Activated CD8-positive, alpha-beta memory T cell treated with anti-CD3 and anti-CD28 coated beads, Interleukin-2, amount 10 ng/mL, durations not matched to agents 7 days and 5 days (primary cell): ENCODE measurements at places on chromosomes 6 and 20. TPM values are rescaled to one million over a fixed set of nuclear protein-coding genes. Genes with fewer than 3 reads are reported as not detected.

DNA sequence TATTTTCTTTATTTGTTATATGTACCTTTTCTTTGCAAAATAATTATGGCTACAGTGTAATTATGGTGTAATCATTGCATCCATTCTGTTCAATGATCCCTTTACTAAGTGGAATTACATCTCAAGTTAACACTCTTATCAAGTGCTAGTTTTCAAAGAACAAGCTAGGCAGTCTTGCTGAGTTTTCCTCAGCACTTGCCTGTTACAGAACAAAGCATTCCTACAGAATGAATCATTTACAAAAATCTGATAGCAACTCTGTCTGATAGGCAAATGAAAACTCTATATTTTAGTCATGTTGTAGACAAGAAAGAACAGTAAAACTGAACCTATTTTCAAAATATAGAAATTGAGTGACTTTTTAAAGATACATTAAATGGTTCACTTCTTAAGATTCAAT, 109.8 kb upstream of the POU3F2 start:
- H3K27ac ChIP-seq, result no peak overlapping the region
- no peaks in the 10 kb centered on the region for H3K4me1 ChIP-seq
- DNase-seq, result no peak
- H3K36me3 ChIP-seq, result no peaks in the 10 kb centered on the region
- no peak overlapping the region for H3K4me3 ChIP-seq

GRCh38 chr20:32289661-32290431, 12.4 kb downstream of the KIF3B start:
- no peak overlapping the region for H3K27ac ChIP-seq
- no peaks in the 10 kb centered on the region for H3K27me3 ChIP-seq
- H3K4me1 ChIP-seq, result peaks cover 24% of the 10 kb centered on the region
- H3K36me3 ChIP-seq, result peaks cover 13% of the 10 kb centered on the region

DNA sequence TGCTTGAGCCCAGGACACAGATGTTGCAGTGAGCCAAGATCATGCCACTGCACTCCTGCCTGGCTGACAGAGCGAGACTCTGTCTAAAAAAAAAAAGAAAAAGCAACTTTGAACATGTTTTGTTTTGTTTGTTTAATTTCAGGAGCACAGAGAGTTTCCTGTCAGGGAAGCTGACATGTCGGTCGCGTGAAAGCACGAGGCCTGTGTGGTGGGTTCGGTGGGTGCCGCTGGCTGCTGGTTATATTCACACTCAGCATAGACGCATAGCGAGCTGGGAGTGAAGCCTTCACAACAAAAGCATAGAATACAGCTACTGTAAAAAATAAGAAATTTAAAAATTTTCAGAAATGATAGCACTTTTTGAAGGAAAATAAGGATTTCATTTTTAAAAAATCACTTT, 14.5 kb downstream of the MTG2 start:
- no peak overlapping the region for H3K27ac ChIP-seq
- no peaks in the 10 kb centered on the region for H3K27me3 ChIP-seq
- peaks cover 28% of the 10 kb centered on the region for H3K36me3 ChIP-seq
- H3K4me1 ChIP-seq, result peaks cover 2% of the 10 kb centered on the region

DNA sequence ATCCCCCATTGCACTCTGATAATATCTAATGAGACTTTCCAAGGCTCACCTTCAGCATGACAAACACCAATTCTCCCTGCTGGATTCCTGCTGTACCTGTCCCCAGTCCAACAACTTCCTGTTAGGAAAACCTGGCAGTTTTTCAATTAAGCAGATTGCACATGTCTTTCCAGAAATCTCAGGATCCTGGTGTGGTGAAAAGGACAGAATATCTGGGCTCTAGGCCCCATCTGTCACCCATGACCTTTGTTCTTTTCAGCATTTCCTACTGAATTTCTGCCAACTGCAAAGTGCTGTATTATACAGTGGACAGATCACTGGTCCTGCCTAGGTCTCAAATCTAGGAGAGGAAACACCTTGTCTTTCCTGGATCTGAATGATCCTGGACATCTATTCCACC, 27.7 kb upstream of the DTNBP1 start:
- H3K36me3 ChIP-seq, result no peaks in the 10 kb centered on the region
- H3K4me3 ChIP-seq, result peak overlapping the region; percentile 17
- H3K27me3 ChIP-seq, result peaks cover 4% of the 10 kb centered on the region
- no peak for DNase-seq
- peaks cover 9% of the 10 kb centered on the region for H3K4me1 ChIP-seq

Gene KIF6
- total RNA-seq, result not detected

Gene PRL
- not detected for total RNA-seq

DNA sequence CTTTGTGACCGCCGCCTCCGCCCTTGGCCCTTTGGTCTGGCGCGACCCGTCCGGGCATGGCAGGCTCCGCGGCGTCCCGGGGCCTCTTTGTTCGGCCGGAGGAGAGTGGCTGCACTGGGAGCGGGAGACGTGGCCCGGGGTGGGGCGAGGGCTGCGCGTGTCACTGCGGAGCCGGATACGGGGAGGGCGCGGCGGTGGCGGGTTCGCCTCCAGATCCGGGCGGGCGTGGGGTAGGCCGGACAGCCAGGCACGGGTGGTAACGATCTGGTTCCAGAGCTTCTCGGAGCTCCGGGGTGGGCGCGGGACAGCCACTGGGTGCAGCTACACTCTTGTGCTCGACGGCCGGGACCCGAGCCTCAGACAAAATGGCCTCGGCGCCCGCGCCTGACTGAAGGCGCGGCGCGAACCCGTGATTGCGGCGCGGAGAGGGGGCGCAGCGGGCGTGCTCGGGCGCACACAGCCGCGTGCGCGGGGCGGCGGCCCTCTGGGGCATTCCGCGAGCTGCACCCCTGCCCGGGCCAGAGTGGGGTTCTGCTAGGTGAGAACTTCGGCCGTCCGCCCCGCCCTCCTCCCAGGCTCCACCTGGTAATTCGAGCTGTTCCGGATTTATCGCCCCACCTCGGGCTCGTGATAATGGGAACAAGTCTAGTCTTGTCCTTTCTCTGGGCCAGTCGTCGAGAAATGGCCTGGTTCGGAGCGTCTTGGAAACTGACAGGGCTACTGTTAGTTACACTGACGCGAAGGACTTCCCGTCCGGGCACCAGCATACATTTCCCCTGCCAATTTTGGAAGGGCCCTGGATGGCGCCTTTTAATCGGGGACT, 1.0 kb downstream of the LOC128125822 start:
- peaks cover 35% of the 10 kb centered on the region for H3K4me1 ChIP-seq
- peak overlapping the region; percentile 97 for H3K27ac ChIP-seq
- DNase-seq, result peak; percentile 83
- H3K36me3 ChIP-seq, result peaks cover 23% of the 10 kb centered on the region
- H3K4me3 ChIP-seq, result peak overlapping the region; percentile 96
- H3K27me3 ChIP-seq, result no peaks in the 10 kb centered on the region

Gene HLA-DPB1
- 150 TPM for total RNA-seq

DNA sequence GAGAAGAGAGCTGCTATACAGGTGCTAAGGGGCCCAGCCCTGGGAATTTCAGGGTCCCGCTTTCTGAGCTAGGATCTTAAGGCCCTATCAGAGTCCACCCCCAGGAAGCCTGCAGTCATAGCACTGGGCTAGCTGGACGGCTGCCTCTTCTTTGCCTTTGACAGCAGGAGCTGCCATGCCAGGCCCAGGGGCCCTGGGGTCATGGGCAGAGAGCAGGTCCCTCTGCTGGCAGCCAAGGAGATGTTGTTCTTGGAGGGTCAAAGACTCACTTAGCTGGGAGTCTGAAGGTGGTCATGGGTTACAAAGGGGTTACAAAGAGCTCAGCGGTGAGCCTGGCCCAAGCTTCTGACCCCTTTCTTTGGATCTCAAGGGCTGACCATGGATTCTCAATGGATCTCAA, 52.7 kb downstream of the RPP21 start:
- no peaks in the 10 kb centered on the region for H3K36me3 ChIP-seq
- no peak overlapping the region for H3K4me3 ChIP-seq
- DNase-seq, result no peak
- H3K27me3 ChIP-seq, result peaks cover 66% of the 10 kb centered on the region
- H3K4me1 ChIP-seq, result no peaks in the 10 kb centered on the region

Gene ZFP57
- total RNA-seq, result 14.1 TPM

- H3K27ac ChIP-seq, result no peak overlapping the region
- H3K4me3 ChIP-seq, result no peak overlapping the region
- H3K36me3 ChIP-seq, result peaks cover 7% of the 10 kb centered on the region
- H3K27me3 ChIP-seq, result peaks cover 5% of the 10 kb centered on the region
- H3K4me1 ChIP-seq, result peaks cover 27% of the 10 kb centered on the region
- DNase-seq, result no peak
Observed at GRCh38 chr20:34269996-34270627, 28.9 kb downstream of the ASIP start.

Gene IDH3B
- 96.0 TPM for total RNA-seq

GRCh38 chr6:15502446-15503345, 160.1 kb downstream of the DTNBP1 start:
- H3K4me1 ChIP-seq, result no peaks in the 10 kb centered on the region
- DNase-seq, result no peak
- peaks cover 6% of the 10 kb centered on the region for H3K36me3 ChIP-seq
- H3K27me3 ChIP-seq, result no peaks in the 10 kb centered on the region
- no peak overlapping the region for H3K4me3 ChIP-seq
- no peak overlapping the region for H3K27ac ChIP-seq

DNA sequence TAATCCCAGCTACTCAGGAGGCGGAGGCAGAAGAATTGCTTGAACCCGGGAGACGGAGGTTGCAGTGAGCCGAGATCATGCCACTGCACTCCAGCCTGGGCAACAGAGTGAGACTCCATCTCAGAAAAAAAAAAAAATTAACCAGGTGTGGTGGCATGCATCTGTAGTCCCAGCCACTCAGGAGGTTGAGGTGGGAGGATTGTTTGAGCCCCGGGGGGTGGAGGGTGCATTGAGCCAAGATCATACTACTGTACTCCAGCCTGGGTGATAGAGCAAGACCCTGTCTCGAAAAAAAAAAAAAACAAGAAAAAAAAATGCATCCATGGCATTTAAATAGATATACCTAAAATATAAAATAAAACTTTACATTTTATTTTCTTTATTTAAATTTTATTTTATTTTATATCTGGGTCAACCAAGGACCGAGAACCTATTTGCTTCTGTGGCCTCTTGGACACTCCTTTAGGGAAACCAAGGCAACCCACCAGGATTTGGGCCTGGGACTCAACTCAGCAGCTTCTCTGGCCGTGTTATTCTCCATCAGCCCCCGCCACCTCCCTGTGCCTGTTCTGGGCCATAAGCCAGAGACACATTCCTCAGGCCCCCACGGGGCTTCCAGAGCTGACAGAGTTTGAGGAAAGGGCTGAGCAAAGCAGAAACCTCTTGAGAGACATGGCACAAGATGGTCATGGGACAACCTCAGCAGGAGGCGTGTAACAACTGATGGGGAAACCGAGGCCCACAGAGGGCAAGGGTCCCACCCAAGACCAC, 6.2 kb downstream of the SNTA1 start:
- peaks cover 4% of the 10 kb centered on the region for H3K27me3 ChIP-seq
- no peaks in the 10 kb centered on the region for H3K4me1 ChIP-seq
- no peak overlapping the region for H3K27ac ChIP-seq
- no peaks in the 10 kb centered on the region for H3K36me3 ChIP-seq
- no peak overlapping the region for H3K4me3 ChIP-seq

- no peaks in the 10 kb centered on the region for H3K27me3 ChIP-seq
- H3K4me1 ChIP-seq, result no peaks in the 10 kb centered on the region
- no peak overlapping the region for H3K4me3 ChIP-seq
- H3K36me3 ChIP-seq, result no peaks in the 10 kb centered on the region
Observed at GRCh38 chr20:6566821-6567220, 200.7 kb upstream of the BMP2 start.

- DNase-seq, result no peak
- no peaks in the 10 kb centered on the region for H3K36me3 ChIP-seq
- no peak overlapping the region for H3K27ac ChIP-seq
- no peak overlapping the region for H3K4me3 ChIP-seq
- H3K27me3 ChIP-seq, result peaks cover 14% of the 10 kb centered on the region
Observed at GRCh38 chr6:107121266-107121665, 6.0 kb upstream of the BEND3 start.

Gene UNC93A
- not detected for total RNA-seq

Gene CRYBG1
- 44.1 TPM for total RNA-seq

DNA sequence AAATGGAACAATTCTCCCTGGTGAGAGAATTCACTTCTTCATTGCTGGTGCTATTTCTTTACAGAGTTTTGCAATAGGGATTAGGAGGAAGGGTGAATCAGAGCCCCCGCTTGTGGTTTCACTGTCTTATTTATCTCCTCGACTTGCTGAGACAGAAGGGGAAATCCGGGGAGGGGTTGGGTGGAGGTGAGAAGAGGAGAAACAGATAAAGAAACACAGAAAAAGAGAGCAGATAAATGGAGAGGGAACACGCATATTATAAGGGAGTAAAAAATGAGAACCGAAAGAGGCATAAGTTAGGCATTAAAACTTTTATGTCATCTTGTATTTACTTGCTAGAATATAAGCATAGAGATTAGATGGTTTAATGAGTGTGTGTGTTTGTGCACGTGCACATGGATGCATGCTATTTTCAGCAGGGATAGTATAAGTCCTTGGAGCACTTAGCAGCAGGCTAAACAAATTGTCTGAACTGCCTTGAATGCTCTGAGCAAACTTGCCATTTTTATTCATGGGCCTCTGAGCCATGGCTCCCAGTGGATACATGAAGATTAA, 105.0 kb downstream of the OLIG3 start:
- H3K27me3 ChIP-seq, result no peaks in the 10 kb centered on the region
- H3K36me3 ChIP-seq, result peaks cover 12% of the 10 kb centered on the region
- peak; percentile 82 for DNase-seq
- peak overlapping the region; percentile 46 for H3K4me3 ChIP-seq
- H3K27ac ChIP-seq, result peak overlapping the region; percentile 80
- H3K4me1 ChIP-seq, result peaks cover 26% of the 10 kb centered on the region

DNA sequence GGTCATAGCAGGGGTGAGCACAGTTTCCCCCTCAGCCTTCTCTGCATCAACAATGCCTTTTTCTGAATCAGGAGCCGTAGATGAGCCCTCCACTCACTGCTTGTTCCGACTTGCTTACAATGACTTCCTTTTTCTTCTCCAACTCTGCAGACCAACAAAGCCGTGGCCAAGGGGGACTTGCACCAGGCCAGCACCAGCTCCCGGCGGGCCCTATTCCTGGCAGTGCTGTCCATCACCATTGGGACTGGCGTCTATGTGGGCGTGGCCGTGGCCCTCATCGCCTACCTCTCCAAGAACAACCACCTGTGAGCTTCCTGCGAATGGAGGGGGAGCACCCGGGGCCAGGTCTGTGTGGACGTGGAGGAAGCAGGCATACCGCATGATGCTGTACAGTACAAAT, 195.8 kb downstream of the SYNDIG1 start:
- no peak overlapping the region for H3K27ac ChIP-seq
- no peaks in the 10 kb centered on the region for H3K36me3 ChIP-seq
- H3K4me1 ChIP-seq, result no peaks in the 10 kb centered on the region
- DNase-seq, result no peak
- H3K4me3 ChIP-seq, result no peak overlapping the region
